Renal cortical epithelial cell (primary cell): ENCODE measurements at places on chromosomes 2 and 18. TPM values are rescaled to one million over a fixed set of nuclear protein-coding genes. Genes with fewer than 3 reads are reported as not detected.

- DNase-seq: no peak
These were observed 25.1 kb upstream of the GPR17 start for GRCh38 chr2:127620866-127621265.

GRCh38 chr2:65032019-65032975 lies 23.9 kb upstream of the CEP68 start:
- no peak for DNase-seq

GRCh38 chr2:70085711-70086277 lies 1.5 kb upstream of the PCBP1 start:
- peak; percentile 9 for DNase-seq

- no peak for DNase-seq
These were observed 5.1 kb upstream of the LANCL1 start for GRCh38 chr2:210481601-210482175.

GRCh38 chr18:45913276-45913675 lies 53.9 kb downstream of the EPG5 start:
- no peak for DNase-seq

DNA sequence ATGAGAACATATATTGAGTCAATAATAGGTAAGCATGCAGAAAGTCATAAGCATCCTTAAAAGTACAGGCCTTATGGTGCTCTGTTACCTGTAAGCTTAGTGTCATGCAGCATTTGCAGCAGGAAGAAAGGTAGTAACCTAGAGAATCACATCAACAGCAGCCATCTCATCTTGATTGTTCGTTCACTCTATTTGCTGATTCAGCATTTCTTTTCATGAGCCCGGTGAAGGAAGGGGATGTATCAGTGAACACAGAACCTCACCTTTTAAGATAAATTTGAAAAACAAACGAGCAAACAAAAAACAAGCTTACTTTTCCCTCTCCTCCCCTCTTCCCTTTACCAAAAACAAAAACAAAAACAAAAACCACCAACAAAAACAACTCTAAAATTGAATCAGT lies 89.9 kb downstream of the MIB1 start:
- DNase-seq: no peak

- DNase-seq: no peak
These were observed 120.7 kb downstream of the KCNF1 start for GRCh38 chr2:11032396-11032795.

DNA sequence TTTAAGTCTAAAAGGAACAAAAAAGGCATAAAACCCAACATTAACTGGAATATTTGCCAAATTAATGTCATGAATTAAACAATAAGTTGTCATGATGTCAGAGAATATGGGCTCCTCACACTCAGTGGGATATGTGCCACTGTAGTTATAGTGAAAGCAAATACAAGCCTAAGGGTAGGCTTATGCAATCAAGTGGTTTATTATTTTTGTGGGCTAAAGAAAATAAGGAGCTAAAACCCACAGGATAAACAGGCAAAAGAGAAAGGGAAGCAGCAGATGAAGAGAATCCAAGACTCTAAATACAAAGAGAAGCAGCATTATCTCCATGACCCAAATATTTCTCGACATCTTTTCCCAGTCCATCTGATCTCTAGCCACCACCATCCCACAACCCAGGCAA lies 17.5 kb downstream of the YWHAQ start:
- peak; percentile 80 for DNase-seq

DNA sequence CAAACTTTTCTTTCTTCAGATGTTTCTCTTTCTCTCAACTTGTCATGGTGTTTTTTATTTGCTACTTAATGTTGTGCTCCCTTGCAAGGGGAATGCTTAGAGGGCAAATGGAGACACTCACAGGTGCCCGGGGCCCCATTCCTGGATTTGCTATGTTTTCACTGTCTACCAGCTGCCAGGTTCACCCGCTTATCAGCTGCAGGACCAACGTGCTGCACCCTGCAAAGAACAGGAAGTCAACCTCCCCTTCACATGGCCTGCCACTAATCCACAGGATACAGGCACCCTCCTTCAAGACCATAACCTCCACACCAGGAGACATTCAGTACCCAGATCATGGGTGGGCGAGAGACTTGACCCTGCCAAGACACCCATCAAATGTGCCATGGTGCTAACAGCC lies 237.6 kb upstream of the STON1 start:
- DNase-seq: no peak

DNA sequence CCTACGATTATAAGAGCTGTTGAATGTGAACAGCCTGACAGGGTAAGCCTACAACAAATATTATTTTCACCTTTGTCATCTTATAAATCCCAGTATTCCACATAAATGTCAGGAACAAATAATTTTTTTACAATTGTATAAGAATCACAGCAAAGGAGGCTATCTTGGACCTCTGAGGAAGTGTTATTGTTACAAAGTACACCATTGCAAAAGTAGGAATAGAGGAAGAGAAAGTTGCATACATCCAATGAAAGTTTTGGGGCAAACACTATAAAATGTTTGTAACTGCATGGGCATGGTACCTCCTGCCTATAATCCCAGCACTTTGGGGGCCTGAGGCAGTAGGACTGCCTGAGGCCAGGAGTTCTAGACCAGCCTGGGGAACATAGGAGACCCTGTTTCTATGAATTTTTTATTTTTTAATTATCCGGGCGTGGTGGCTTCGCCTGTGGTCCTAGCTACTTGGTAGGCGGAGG lies 715 bp upstream of the MEMO1 start:
- no peak for DNase-seq

DNA sequence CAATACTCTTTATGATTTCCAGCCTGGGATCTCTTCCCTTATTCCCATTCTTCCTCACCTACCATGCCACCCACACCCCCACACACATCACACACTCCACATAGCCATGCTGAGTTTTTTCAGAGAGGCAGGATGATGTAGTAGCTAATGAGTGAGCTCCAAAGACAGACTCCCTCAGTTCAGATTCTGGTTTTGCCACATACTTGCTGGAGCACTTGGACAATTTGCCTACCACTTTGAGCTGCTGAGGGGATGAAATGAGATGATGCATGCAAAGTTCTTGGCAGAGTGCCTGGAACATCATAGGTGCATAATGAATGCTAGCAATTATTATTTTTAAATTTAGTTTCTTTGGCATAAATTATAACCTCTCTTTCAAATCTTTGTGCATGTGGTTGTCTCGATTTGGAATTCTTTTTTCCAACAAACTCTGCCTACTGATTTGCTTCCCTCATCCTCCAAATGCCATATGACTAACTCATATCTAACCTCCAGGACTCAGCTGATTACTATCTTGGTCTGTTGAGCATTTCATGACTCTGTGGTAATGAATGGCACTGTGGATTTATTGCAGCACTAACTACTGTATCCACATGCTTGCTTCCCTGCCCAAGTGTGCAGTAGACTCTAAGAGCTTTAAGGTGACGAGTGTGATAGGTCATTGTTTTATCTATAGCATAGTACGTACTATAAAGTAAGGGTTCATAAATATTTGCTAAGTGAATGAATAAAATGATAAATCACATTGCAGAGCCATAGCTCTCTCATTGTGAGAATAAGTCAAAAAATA lies 99.1 kb downstream of the TACR1 start:
- peak; percentile 80 for DNase-seq

DNA sequence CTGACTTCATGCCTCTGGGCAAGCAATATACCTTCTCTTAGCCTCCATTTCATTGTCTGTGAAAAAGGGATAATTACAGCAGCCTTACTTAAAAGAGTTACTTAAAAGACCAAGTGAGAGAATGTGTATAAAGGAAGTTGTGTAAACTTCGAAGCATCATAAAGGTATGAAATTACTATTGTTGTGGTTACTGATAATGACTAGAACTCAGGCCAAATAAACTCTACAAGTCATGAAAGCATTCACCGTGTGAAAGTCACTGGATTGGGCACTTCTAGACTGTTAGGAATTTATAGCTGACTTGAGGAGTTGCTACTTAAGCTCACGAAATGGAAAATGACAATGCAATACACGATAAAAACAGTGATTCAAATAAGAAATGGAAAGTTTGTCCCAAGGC lies 67.4 kb upstream of the HAAO start:
- peak; percentile 77 for DNase-seq

DNA sequence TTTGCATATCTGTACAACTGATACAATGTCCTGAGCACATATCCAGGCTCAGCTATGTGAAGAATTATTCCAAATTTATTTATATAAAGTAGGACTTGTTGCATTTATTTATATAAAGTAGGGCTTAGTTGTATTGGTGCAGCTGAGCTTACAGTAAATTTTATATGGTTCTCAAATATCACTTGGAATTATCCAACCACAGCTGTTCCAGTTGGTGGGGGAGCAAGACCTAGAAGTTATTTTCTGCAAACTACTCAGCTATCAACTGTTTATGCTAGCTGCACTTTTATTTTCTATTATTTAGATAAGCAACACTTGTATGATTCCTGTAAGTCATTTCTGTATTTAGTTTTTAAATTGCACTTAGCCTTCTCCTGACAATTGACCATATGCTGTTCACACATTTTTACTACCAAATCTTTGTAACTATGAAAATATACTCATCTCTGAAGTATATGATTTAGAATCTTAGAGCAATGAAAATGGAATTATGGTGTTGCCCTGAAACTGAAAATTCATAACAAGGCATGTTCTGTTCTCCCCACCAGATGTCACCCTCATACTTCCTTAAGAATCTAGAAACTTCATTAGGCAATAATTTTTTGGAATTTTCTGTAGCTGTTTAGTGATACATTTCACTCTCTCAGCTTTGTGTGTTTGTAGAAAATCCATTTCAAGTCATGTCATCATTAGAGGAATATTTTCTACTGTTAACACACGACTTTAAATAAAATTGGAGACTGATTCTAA lies 157.0 kb upstream of the CBLN2 start:
- peak; percentile 15 for DNase-seq

GRCh38 chr2:38720613-38721241 lies 30.4 kb downstream of the SRSF7 start:
- peak; percentile 100 for DNase-seq

DNA sequence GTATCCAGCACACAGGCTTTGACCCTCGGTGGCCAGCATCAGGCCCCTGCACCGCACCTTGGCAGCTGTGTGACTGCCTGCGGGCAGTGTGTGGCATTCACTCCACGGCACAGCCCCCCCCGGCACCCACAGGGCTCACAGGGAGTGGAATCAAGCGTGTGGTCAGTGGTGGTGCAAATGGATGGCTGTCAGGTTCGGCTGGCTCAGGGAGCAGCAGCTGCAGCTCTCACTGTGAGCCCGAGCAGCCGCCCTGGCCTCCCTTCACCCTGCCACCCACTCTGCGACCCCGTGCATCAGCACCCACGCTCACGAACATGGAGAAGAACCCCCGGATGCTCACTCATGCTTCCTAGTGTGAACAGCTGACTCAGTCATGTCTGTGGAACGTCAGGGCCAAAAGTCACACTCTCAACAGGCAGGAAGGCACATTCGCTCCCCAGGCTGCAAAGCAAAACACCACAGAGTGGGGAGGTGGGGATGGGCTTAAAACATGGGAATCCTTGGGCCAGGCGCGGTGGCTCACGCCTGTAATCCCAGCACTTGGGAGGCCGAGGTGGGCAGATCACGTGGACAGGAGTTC lies 41.5 kb upstream of the GPC1 start:
- no peak for DNase-seq

DNA sequence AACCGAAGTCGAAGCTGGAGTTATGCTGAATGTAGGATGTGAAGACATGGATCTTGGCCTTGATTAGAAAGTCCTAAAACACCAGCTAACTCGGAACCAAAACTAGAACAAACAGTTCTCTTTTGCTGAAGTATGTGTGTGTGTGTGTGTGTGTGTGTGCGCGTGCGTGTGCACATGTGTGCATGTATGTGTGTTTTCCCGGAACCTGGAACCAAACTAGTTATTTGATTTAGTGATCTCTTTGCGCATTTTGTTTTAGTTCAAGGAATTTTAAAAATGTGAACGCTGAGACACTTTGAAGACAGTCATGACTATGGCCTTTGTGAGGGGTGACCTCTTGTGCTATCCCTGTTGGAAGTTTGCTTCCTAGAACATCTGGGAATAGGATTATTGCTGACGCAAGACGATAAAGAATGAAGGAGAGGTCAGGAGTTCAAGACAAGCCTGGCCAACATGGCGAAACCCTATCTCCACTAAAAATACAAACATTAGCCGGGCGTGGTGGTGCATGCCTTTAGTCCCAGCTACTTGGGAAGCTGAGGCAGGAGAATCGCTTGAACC lies 23.8 kb downstream of the FHL2 start:
- DNase-seq: no peak

DNA sequence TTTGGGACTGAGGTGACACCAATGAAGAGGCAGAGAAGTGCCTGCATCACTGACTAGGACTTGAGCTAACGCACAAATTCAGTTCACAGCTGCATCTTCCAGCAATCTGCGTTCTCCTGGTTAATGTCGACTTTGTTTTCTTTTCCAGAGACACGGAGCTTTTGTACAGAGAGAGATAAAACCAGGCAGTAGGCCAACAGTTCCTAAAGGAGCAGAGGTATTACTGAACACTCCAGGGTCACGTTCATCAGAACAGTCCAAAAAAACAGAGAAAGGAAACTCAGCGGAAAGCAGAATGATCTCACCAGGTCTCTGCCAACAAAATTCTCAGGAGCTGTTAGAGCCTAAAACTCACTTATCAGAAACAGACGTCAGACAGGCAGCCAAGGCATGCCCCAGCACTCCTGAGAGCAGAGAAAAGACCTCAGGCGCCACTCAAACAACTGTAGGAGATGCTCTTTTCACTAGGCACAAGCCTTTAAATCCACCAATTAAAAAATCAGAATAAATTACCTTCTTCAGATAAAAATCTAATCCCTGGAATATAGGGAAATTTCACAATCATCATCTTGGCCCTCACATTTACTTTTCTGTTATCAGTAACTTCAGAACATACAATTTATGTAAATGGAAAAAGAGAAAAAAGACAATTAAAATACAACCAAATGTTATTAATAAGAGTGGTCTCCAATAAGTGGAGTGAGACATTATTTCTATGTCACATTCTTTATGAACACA lies 95.9 kb upstream of the SPTBN1 start:
- DNase-seq: peak; percentile 20

DNA sequence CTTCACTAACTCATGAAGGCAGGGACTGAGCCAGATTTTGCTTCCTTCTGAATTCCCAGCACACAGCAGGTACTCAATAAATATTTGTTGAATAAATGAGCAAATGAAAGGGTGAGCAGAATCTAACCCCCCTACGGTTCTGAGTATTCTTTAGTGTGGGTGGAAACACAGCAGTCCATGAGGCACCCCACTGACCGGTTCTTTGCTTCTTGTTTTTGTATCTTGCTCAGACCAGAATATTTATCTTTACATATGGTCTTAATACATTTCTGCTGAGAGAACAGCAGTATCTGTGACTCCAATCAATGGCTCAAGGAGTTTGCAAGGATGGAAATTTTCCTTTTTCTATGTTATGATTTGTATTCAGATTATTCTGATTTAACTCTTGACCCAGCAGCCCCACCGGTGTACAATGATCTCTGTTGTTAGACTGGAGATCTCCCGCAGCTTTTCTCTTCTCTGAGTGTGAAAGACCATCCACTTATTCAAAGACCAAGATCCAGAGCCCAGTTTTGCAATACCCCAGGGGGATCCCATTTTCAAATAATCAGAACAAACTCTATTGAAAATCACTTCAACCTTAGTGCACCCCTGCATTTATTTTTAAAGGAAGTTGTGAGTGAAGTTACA lies 506.5 kb upstream of the TNP1 start:
- no peak for DNase-seq

GRCh38 chr2:128633501-128633900 lies 314.8 kb upstream of the HS6ST1 start:
- DNase-seq: no peak

Gene CD8B2
- total RNA-seq: not detected in 2 replicates

Gene POTEI
- not detected in 2 replicates for total RNA-seq

Gene HOXD13
- total RNA-seq: not detected in 2 replicates

Gene SLC5A7
- not detected in 2 replicates for total RNA-seq

Gene SERPINB4
- total RNA-seq: 0.17 and 0.35 TPM in 2 replicates

Gene CDH7
- not detected in 2 replicates for total RNA-seq

Gene PHOSPHO2
- 4.2 and 7.7 TPM in 2 replicates for total RNA-seq

Gene LRP1B
- 0.17 and 4.3 TPM in 2 replicates for total RNA-seq

Gene NEU2
- total RNA-seq: not detected in 2 replicates
